Thyroid gland (tissue), 4 donors: ENCODE measurements at places on chromosomes 12 and 14. TPM values are rescaled to one million over a fixed set of nuclear protein-coding genes. Genes with fewer than 3 reads are reported as not detected.

Gene SMCO3
- 0.83 TPM for total RNA-seq

Gene MMAB
- 71.4 TPM for total RNA-seq

Gene LGR5
- total RNA-seq: 0.15 TPM

DNA sequence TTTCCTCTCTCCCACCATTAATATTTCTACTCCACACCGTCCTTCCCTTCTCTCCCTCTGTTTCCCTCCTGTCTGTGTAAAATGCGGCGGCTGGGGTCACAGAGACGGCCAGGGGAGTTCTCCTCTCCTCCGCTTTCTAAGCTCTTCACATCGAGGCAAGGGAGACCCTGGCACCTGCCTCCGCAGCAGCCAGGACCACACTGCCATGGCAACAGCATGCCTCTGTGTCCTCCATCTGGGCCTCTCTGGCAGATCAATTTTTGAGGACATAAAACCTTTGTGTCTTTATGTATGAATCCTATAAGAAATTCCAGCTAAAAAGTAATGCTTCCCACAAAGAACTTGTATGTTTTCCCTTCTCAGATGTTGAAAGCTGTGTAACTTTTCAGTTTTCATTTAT lies 41.4 kb downstream of the DYRK4 start:
- no peak for DNase-seq

GRCh38 chr12:92183575-92183974 lies 37.9 kb upstream of the BTG1 start:
- DNase-seq: no peak

Gene RFLNA
- total RNA-seq: 4.5 TPM

- DNase-seq: no peak
Observed at GRCh38 chr14:21098892-21099595, 589 bp upstream of the ZNF219 start.

DNA sequence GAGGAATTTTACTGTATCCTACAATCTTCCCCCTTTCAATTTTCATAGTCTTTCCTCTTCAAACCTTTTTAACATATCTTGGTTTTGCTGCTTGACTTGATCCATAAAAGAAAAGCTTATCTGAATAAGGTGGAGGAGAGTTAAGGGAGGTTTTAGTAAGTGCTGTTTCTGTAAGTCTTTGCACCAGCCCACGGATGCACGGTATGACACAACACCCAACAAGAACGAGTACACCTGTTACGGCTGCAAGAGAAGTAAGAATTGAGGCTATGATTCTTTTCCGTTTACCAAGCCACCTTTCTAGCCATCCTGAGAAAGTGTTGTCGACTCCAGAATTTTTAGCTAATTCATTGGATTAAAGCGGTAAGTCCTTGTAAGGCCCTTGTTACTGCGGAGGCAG lies 26.1 kb upstream of the CPNE8 start:
- no peak for DNase-seq

Gene GON7
- total RNA-seq: 19.9 TPM

DNA sequence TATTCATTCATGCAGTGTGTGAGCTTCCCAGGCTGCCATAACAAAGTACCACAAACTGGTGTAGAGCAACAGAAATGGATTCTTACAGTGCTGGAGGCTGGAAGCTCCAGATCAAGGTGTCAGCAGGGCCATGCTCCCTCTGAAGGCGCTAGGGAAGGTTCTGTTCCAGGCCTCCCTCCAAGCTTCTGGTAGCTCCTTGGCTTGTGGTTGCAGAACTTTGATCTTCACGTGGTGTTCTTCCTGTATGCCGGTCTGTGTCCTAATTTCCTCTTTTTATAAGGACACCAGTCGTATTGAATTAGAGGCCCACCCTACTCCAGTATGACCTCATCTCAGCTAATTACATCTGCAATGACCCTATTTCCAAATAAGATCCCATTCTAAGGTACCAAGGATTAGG lies 3.1 kb downstream of the OTUB2 start:
- DNase-seq: no peak

DNA sequence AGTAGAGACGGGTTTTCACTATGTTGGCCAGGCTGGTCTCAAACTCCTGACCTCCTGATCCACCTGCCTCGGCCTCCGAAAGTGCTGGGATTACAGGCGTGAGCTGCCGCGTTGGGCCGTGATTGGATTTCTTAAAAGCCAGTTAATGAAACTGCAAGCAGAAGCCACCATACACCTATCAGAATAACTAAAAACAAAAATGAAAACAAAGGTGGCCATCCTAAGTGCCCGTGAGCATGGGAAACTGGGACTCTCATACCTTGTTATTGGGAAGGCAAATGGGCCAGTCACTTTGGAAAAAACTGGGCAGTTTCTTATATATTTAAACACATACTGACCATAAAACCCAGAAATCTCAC lies 7.7 kb upstream of the TCTN1 start:
- no peak for DNase-seq

GRCh38 chr12:111806304-111806703 lies 35.7 kb upstream of the MAPKAPK5 start:
- no peak for DNase-seq

DNA sequence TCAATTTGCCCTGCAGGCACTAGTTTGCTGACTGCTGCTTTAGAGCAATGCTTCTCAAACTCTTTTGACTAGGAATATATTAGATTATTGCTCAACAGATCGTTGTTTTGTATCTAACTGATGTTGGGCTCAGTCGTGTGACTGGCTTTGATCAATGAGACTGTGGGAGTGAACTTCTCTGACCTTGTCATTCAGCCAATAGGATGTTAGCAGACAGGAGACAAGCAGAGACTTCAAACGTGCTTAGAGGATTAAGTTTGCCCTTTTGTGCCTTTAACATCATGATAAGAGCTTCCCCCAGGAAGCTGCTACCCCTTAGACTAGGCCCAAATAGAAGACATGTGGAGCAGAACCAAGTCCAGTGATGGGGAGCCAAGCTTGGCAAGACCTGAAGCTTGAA lies 76.7 kb upstream of the ELK3 start:
- DNase-seq: no peak

Gene KCNC2
- not detected for total RNA-seq

Gene SERPINA9
- total RNA-seq: not detected

- no peak for DNase-seq
Observed at GRCh38 chr12:64701283-64701682, 57.9 kb downstream of the GNS start.

GRCh38 chr12:23757541-23757962 lies 191.9 kb downstream of the SOX5 start:
- no peak for DNase-seq

DNA sequence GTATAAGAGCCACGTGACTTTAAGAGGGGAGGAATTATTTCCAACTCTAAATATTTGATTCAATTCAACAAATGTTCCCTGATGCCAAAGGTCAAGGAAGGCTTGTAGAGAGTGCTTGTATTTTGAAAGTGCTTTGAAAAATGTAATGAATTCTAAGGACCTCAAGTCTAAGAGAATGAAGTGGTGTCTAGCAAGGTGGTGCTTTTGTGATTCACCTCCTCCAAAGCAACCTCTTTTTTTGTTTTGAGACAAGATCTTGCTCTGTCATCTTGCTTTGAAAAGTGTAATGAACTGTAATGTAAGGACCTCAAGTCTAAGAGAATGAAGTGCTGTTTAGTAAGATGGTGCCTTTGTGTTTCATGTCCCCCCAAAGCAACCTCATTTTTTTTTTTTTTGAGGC lies 13.7 kb downstream of the AK7 start:
- no peak for DNase-seq

GRCh38 chr12:95624589-95624988 lies 73.3 kb upstream of the USP44 start:
- no peak for DNase-seq

GRCh38 chr12:32698285-32698684 lies 19.2 kb downstream of the DNM1L start:
- DNase-seq: no peak

Gene OTX2
- not detected for total RNA-seq

GRCh38 chr12:53568809-53569557 lies 57.2 kb downstream of the ATF7 start:
- DNase-seq: no peak

Gene C12orf54
- total RNA-seq: not detected

Gene AJUBA
- 31.6 TPM for total RNA-seq

Gene TDRD9
- total RNA-seq: 48.7 TPM

DNA sequence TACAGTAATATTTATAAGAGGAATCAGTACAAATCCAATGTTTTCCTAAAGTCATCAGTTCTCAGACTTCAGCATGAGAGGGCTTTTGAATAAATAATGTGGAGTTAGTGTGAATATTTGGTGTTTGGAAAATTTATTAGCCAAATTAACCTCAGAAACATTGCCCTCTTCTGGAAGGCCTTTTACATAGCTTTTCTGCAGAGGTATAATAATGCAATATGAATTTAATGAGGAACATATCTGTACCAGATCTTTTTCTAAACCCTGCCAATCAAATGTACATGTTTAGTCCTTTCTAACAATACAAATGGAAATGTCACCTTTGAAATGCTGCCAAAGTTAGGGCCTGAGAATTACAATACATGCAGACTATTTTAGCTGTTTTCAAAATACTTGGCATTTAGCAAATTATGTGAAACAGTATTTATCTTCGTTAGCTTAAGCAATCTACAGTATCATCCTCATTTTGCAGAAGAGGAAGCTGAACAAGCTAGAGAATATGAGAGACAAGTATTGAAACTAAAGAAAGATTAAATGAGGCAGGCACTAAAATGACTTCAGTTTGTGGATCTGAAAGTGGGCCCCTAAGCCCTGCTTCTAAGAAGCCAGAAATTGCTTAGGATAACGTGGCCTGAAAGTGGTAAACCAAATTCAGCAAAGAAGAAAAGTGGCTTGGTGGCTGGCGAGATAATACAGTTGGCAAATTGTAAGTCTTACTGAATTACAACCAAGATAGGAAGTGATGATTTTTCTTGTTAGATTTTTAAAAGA lies 60.4 kb upstream of the MANSC4 start:
- no peak for DNase-seq

Gene KRT83
- 0.46 TPM for total RNA-seq

DNA sequence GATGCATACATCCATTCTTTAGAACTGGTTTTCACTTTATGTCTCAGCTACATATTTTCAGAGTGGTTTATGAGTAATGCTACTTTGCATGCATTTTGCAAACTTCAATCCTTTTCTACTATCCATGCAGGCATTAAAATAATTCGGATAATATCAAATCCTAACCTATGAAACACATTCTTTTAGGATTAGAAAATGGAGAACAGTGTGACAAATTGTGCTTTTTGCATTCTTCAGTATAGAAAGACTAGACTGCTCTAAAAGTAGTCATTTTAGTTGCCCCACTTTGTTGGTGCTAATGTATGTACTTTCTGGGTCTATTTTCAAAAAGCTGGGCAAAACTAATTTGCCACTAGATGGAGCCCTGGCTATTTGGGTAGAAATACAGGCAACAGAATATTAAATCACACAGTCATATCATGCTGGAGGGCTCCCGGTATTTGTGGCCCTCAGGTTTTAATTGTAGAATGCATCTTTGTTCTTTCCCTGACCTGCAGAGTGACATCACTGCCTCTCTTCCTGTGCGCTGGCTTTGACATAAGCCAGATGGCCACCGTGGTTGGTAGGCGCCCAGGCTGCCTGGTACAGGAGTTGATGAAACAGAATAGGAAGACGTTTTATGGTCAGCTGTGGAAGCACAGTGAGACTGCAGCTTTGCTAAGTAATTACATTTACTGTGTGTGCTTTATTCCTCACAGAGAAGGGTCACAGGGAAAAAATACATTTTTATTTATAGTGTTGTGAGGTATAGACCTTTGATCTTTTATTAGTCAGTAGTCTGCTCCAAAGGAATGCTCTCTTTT lies 28.1 kb downstream of the MSRB3 start:
- DNase-seq: no peak

DNA sequence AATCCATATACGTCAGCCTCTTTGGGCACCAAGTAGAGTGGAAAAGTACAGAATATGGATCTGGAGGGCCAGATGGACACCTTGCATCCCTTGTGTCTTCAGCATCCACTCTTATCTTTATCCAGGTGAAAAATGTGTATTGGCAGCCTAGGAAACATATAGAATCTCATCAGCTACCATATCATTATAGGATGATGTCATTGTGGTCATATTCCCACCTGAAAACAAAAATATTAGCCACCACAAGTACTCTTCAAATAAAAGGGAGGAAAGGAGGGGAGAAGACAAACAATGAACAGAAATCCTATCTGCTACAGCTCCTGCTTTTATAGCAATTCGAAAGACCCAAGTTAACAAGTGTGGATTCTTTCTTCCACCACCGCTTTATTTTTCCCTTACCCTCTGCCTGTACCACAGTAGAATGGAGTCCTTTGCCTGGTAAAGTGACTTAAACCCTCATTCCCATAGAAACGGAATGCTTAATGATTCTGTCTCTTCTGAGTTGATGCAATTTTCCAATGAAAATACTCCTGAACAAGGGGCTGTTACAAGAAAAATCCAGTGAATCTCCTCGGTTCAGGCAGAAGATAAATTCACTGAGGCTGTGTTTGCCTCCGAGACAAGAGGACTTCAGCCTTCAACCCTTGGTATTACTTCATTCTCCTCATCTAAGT lies 13.8 kb upstream of the IL26 start:
- DNase-seq: no peak

DNA sequence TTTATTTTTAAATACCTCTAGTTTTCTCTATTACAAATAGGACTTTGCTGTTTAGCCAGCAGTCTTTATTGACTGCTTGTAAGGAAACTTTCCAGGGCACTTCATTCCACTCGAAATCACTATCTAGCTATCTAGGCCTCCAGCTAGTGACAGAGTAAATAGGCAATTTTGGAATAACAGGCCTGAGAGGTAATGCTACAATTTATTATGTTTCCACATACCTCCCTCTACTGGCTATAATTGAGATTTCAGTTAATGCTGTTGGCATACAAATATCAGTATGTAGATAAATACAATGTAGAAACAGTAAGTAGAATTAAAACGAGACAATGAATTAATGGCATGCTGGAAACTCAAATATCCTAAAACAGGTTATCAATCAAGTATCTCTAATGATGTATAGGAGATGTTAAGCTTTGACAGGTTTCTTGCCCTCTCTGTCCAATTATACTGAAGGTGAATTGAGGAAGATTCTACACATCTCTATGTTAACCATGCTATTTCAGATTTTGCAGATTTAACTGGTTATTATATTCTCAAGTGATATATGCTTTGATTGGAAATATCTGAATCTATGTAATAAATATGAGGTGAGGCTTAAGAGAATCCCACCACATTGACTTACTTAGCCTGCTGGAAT lies 7.2 kb downstream of the DTD2 start:
- no peak for DNase-seq

DNA sequence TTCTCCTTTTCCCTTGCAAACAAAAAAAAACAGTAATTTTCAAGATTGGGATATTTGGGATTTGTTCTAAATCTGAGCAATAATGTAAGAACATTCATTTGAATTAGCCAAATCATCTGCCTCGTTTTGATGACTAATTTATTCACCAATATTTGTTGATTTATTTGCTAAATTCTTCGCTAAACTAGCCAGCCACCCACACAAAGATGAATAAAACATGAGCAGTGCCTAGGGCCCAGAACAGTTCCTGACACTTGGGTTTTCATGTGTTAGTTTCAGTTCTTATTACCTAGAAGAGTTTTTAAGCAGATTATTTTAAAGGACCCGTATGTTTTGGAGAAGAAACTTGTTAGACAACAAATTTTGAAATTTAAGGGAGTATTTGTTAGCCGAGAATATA lies 1.4 kb downstream of the ETNK1 start:
- DNase-seq: no peak

Gene CLEC4D
- total RNA-seq: not detected

GRCh38 chr12:50103767-50104321 lies at the start of gene GPD1:
Gene GPD1, plus strand, starts transcription at chr12:50104008. Its CDS starts 43 bp downstream, at chr12:50104051.
- DNase-seq: peak; percentile 92
